ENCODE measurements at places on chromosomes 5 and 9. TPM values are rescaled to one million over a fixed set of nuclear protein-coding genes. Genes with fewer than 3 reads are reported as not detected.

- DNase-seq: peak; percentile 94
Measured at GRCh38 chr5:136080483-136081216, 51.9 kb downstream of the TGFBI start.

- DNase-seq: no peak
Measured at GRCh38 chr9:129671519-129671918, 6.1 kb downstream of the PRRX2 start.

Gene GARNL3
- 4.2 TPM for polyA plus RNA-seq

- DNase-seq: no peak
Measured at GRCh38 chr5:94620256-94620655, 1.8 kb downstream of the SLF1 start.

DNA sequence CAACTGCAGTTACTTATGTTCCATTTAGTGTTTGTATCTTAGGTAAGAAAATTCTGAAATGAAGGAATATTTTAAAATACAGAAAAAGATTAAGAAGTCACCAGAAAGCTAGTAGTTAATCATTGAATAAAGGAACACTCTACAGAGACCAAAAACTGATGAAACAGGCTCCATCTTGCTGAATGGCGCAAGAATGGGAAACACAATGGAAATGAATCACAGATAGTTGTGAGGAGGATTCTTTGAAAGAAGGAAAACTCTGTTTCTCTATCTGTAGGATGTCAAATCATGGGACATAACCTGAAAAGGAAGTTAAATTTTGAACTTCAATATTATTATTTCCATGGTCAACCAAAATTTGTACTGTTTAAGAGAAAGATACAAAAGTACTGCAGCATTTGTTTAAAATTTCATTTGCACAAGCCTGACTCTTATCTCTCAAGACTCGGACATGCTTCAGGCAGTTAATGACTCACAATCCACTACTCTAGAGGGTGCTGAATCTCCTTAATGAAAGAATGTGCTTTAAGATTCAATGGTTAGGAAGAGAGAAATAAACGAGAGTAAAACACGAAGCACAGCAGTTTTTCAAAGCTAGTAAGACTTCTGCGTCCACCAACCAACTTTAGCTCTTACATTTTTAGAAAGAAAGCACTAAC, 1064.4 kb upstream of the DMAC1 start:
- DNase-seq: no peak

GRCh38 chr9:37617832-37618231, 25.4 kb upstream of the TOMM5 start:
- DNase-seq: no peak

DNA sequence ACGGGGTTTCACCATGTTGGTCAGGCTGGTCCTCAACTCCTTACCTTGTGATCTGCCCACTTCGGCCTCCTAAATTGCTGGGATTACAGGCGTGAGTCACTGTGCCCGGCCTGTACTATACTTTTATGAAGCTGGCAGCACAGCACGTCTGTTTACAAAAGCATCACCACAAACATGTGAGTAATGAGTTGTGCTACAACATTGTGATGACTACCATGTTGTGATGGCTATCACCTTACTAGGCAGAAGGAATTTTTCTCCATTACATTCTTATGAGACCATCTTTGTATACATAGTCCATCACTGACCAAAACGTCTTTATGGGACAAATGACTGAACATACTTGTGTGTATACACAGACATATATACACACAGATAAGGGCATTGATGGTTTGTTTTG, 1019.0 kb downstream of the CDH18 start:
- DNase-seq: no peak

- no peak for DNase-seq
Measured at GRCh38 chr5:59092758-59093157, 509.9 kb downstream of the RAB3C start.

Gene SLC2A6
- 35.0 TPM for polyA plus RNA-seq

- peak; percentile 80 for DNase-seq
Measured at GRCh38 chr5:32329395-32329834, 16.7 kb upstream of the MTMR12 start.

DNA sequence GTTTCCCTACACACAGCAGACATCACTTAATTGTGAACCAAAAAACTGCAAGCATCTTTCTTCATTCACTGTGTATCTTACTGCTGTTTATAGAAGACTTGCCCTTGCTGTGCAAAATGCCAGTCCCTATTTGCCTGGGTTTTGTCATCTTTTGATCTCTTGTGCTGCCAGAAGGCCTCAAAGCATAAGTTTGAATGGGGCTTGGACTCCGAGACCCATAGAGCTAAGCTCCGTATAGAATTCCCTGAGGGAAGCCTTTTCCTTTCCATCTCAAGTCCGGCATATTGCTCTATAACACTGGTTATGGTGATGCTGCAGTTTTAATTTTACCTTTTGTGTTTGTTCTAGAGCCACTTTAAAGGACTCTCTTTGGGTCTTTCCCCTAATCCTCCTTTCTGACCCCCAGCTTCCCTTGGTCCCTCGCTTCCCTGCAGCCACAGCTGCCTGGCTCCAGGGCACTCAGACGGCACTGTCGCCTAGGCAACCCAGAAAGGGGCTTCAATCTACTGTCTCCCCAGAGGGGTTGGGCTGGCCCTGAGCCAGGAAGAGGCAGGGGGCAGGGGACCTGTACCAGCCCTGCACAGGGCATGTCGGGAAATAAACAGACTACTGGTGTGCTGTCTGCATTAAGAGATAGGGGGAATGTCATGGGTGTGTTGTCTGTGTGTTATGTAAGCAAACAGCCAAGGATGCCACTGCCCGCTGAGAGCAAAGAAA, 73.4 kb upstream of the MELK start:
- no peak for DNase-seq

- DNase-seq: no peak
Measured at GRCh38 chr9:81320909-81321482, 368.4 kb downstream of the TLE1 start.

All from spleen (tissue), 13 donors.